ENCODE measurements at places on chromosomes 13 and 19. TPM values are rescaled to one million over a fixed set of nuclear protein-coding genes. Genes with fewer than 3 reads are reported as not detected.

Gene MUC16
- not detected for total RNA-seq

Gene LILRB3
- total RNA-seq: not detected

Gene SLC25A41
- not detected for total RNA-seq

Gene ZNF541
- total RNA-seq: 0.50 TPM

Gene GGN
- 0.13 TPM for total RNA-seq

Gene APOC4
- not detected for total RNA-seq

Gene KMT2B
- 19.6 TPM for total RNA-seq
